ENCODE measurements at places on chromosomes 7 and 10.

GRCh38 chr10:124104011-124104627 lies 10.7 kb upstream of the CHST15 start:
- DNase-seq, result no peak

- no peak for DNase-seq
These were observed 109.9 kb upstream of the JAZF1 start for GRCh38 chr7:28290496-28290895.

DNA sequence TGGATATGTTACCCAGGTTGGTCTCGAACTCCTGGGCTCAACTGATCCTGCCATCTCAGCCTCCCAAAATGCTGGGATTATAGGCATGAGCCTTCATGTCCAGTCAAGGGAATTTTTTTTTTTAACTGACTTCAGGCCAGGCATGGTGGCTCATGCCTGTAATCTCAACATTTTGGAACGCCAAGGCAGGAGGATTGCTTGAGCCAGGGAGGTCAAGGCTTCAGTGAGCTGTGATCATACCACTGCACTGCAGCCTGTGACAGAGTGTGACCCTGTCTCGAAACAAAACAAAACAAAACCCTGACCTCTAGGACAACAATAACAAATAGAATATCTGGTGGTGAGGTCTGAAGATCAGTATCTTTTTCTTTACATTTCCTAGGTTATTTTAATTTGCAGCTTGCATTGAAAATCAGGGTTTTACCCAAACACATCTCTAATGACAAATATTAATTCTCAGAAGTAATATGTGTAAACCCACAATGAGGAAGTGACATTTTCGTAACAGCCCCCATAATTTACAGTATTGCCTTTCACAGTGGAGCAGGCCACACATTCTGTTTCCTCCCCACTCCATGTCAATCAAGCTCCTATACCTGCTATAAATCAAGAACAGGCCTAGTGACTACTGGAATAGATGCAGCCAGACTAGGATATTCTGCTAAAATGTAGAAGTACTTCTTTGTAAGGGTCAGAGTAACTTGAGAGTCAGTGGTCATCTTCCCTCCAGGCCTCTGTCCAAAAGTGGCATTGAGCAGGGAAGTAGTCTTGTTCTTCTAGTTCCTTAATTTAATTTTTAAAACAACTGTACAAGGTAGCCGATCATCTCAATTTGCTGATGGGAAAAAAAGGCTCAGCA lies 43.3 kb upstream of the ECHDC3 start:
- DNase-seq, result no peak

- no peak for DNase-seq
These were observed 57.8 kb downstream of the TRIL start for GRCh38 chr7:28900311-28900710.

- DNase-seq, result no peak
These were observed 39.2 kb upstream of the GSAP start for GRCh38 chr7:77455321-77455720.

DNA sequence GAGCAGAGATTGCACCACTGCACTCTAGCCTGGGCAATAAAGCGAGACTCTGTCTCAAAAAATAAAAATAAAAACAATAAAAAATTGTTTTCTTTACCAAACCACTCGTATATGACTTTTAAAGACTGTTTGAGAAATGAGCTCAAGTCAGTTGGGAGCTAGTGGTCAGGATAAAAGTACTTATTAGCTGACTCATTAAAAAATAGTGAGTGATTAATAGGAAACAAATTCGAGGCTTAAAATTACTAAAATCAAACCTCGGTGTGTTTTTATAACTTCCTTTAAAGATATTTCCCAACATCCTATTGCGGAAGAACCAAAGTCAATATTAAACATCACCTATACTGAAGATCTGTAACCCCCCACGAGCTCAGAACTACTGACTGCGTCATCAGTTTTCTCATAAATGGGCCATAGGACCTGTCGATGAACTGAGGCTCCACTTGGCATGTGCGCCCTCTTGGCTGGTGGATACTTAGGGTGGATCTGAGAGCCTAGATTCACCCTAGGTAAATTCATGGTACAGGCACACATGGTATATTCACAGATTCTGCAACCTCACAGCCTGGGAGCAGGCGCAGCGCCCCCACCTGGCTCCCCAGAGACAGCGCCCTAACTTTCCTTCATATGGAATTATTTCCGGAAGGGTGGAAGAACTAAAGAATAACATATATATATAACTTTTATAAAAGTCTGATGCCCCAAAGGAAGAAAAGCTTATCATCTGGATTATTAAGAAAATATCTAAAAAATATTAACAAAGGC lies 9.2 kb downstream of the MKI67 start:
- DNase-seq, result no peak

DNA sequence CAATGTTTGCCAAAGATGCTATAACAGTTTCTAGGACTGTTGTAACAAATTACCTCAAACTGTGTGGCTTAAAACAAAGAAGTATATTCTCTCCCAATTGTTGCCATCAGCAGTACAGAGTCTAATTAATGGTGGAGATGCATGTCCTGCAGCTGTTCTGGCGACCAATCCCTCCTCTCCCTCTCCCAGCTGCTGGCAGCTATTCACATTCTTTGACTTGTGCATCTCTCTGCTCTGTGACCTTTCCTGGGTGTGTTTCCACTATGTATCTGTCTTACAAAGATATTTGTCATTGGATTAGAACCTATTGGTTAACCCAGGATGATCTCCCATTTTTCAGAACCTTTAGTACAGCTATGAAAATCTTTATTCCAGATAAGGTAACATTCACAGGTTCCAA lies 561.7 kb upstream of the POM121L12 start:
- DNase-seq, result no peak

DNA sequence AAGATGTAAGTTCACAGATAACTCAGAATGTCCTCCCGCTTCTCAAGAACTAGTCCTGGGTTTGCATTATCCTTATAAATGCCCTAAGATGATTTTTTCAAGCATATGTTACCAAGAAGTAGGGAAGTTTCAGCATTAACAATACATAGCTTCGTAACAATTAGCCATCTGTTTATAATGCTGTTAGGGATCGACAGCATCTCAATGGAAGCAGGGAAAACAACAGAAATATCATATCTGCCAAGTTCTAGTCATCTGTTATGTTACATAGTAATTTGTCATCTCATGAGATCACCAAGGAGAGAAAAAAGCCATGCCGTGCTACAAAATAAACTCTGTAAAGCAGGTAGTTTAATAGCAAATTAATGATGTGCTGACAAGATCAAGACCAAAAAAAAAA lies 731.5 kb upstream of the C7orf33 start:
- DNase-seq, result no peak

- DNase-seq, result no peak
These were observed 92.2 kb downstream of the C10orf105 start for GRCh38 chr10:71627230-71627939.

- DNase-seq, result no peak
These were observed 503 bp downstream of the CROT start for GRCh38 chr7:87345962-87346371.

GRCh38 chr7:105906695-105907094 lies 30.3 kb upstream of the ATXN7L1 start:
- DNase-seq, result no peak

DNA sequence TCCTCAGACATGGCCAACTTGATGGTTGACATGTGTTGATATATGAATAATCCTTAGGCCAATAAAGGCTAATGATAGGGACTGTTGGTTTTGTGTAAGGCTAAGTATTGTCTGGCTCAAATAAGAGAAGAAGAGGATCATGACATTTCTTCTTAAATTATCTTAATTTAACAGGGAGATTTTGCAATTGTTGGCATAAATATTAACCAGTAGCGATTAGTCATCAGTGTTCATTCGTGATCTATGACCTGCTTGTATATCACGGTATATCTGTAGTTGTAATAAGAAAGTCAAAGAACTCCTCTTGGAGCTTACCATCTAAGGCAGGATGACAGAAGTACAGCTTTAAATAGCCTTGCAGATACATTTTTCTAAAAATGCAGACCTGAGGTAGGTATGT lies 196.4 kb downstream of the CREB5 start:
- no peak for DNase-seq

Data from activated T-helper 2 cell treated with anti-CD3 and anti-CD28 coated beads, Interferon-gamma antibody, Interleukin-2, Interleukin-4, amounts not matched to agents 10 μg/mL and 5 μg/mL and 100 μg/mL, durations not matched to agents 14 hours and 24 hours and 36 hours (primary cell).